Activated CD8-positive, alpha-beta memory T cell treated with anti-CD3 and anti-CD28 coated beads for 24 hours (primary cell): ENCODE measurements at places on chromosomes 4 and X.
A peak's percentile ranks its signal among the peaks of the same experiment; 100 is the strongest.

- no peak for DNase-seq
Observed at GRCh38 chrX:100654261-100654660, 10.3 kb downstream of the SRPX2 start.

DNA sequence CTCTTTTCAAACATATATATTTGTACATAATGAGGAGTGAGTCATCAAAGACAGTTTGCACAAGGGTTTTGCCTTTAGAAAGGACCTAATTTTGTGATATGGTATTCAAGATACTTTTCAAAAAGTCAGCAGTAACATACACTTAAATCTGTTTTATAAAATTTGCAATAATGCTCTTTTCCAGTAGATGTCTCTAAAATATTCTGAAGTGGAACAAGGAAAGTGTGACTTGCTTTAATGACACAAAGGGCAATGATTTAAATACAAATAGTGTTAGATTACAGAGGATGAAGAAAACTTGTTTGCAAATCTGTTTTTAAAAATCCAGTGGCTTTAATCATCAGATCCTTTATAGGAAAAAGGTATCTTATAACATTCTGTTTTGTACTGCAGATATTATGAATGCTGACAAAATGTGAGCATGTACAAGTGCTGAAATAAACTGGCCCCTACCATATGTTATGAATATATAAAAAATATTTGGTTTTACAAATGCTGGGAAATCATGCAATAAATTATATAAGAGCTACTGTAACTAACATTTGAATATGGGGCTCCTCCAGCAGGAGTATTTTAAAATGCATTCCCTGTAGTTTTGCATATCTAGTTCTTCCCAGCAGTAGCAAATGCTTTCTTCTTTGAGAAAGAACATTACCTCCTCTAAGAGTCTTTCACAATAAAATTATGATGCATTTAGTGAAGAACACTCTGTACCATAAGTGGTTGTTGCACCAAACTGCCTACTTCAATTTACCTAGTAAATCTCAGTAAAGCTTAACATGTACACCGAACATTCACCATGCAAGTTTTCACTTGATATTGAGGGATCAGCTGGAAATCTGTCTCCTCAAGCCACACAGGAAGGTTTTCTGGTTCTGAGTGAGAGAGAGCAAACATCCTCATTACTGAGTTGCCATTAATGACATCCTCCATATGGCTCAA lies 20.2 kb downstream of the MMRN1 start:
- no peak for DNase-seq

GRCh38 chrX:9134366-9134765 lies 100.4 kb upstream of the FAM9B start:
- no peak for DNase-seq

DNA sequence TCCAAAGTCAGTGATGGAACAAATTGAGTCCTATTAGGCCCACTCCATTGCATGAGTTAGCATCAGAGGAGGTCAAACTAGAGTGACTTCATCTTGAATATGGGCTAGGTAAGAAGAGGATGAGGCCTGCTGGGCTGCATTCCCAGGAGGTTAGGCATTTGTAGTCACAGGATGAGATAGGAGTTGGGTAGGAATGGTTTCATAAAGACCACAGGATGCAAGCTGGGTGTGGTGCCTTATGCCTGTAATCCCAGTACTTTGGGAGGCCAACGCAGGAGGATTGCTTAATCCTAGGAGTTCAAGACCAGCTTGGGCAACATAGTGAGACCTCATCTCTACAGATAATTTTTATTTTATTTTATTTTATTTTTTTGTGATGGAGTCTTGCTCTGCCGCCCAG lies 26.8 kb downstream of the PDGFRA start:
- no peak for DNase-seq

GRCh38 chr4:109947918-109948317 lies 35.2 kb downstream of the EGF start:
- no peak for DNase-seq

GRCh38 chr4:4593596-4594284 lies 51.9 kb upstream of the STX18 start:
- DNase-seq: no peak

DNA sequence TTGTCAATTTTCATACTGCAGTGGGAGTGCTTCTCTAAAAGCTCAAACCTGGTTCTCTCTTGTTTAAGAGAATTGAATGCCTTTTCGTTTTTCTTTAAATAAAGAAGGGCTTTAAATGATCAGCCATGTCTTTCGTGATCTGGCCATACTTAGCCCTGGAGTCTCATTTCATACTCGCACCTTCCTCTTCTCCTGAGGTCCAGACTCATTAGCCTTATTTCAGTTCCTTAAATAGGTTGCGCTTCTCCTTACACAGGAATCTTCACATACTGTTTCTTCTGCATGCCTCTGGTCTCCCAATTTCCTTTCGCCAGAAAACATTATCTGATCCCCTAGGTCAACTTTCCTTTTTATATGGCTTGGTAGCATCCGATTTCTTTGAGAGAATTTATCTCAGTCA lies 565.6 kb upstream of the TENM3 start:
- no peak for DNase-seq

DNA sequence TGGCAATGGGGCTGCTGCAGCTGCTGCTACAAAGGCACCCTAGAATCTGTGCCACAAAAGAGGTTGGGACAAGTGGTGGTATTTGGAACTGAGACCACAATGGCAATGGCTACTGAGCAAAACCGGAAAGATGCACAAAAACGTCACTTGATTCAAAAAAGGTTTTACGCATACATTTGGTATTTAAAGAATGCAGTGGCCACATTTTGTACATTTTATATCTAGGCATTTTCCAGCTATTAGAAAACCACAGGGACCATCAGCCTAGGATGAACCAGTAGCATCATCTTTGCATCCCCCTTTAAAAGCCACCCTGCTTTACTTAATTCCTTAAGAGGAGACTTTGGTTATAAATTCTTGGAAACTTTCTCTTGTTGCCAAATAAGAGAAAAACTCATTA lies 104.8 kb upstream of the CXCL13 start:
- DNase-seq: no peak

DNA sequence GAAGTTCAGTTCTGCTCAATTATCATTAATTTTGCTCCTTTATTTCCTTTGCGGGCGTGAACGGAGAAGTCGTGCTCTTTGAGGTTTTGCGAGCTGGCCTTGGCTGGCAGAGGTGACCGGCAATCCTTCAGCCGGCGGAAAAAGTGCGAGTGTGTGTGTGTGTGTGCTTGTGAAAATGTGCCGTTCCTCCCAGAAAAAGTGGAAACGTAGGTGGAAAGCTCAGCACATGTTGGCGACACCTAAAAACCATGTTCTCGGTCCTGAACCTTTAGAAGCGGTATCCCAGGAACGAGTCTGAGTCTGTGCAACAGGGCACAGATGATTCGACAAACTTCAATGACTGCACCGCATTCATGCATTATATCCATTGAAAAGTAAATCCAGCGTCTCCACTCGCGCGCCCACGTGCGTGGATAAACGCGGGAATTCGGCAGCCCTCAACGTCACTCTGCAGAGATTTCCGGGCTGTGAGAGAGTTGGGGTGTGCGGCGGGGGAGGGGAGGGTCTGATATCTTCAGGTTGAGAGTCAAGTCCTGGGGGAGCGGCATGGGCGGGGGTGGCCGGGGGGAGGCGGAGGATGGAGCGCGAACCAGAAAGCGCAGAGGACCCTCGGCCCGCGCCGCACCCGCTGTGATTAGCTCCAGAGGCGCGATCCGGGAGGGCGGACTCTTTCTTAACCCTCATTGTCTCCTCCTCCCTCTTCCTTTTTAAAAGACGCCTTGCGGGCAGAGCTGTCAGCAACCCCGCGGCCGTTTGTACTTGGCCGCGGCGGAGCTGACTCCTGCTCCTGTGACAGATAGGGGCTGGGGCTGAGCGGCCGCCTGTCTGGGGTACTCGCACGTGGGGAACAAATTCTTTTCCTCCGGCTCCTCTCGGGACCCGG lies at the start of gene SHISA3:
TSS of gene SHISA3 (plus strand) at position 737 of the 883 bp plus-strand sequence. CDS start 569 bp downstream, outside the sequence.
- DNase-seq: peak; percentile 65

DNA sequence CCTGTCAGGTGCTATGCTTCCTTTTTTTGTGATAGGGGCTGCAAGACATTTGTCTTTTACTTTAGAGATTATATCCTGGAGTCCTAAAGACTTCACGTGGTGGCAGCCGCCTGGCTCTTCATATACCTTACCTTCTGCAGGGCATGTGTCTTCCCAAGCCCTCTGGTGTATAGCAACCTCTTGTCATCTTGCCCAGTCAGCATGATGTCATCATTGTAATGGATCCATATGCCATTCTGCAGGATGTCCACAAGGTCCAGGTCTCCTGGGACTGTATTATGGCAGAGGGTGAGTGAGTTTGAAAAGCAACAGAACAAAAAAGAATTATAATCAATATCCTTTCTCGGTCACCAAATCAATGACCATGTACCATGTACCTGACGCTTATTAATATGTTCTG lies 82.2 kb upstream of the SCOC start:
- DNase-seq: no peak

GRCh38 chrX:138914767-138915166 lies 203.2 kb upstream of the FGF13 start:
- no peak for DNase-seq

DNA sequence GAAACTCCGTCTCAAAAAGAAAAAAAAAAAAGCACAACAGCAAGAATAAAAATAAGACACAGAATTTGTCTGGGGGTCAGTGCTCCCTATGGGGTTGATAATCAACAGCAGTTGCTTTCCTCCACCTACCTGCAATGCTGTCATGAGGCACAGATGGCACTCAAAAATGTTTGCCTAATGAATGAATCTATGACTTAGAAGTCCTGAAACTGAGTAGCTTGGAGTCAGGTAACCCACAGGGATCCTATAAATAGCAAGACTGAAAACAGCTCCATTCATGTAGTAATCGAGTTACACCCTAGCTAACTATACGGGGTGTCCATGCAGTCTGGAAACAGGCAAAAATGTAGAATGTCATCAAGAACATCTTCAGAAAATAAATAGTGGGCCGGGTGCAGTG lies 19.8 kb upstream of the DDX3X start:
- no peak for DNase-seq

- DNase-seq: no peak
Observed at GRCh38 chr4:26936284-26937065, 75.8 kb downstream of the STIM2 start.

DNA sequence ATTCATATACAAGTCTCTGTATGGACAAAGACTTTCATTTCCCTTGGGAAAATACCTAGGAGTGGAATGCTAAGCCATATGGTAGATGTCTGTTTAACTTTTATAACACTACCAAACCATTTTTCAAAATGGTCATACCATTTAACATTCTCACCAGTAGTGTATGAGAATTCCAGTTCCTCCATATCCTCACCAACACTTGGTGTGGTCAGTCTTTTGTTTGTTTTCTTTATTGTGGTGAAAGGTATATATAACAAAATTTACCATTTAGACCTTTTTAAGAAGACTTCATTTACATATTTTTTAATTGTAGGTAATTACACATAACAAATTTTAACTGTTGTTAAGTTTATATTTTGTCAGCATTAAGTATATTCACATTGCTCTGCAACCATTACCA lies 12.7 kb upstream of the APLN start:
- DNase-seq: no peak

GRCh38 chr4:55444827-55445226 lies 49.1 kb downstream of the TMEM165 start:
- DNase-seq: no peak

- no peak for DNase-seq
Observed at GRCh38 chrX:38654302-38654701, 93.0 kb downstream of the TSPAN7 start.

DNA sequence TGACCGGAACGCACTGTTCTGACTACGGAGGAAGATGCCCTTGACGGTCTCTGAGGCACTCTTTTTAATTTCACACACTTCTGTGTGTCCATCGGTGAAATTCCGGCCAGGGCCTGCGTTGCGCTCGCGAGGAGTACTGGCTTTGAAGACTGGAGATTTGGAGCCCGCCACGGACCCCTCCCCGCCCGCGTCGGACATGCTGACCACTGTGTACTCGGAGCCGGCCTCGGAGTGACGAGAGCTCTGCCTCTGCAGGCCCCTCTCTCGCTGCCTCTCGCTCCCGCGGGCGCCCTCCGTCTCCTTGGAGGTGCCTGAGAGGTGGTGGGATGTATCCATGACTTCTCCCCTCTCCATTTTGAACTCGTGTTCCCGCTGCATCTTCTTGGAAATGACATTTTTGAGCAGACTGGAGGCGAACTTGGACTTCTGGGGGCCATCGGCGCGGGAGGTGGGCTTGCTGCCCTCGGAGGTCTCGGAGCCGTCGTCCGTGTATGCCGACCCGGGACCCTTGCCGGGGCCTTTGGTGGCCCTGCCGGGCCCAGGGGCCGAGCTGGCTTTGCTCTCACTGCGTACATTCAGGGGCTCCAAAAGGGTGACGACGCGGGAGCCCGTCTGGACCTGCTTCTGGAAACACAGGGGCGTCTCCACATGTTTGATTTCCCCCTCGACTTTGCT lies 5.7 kb downstream of the C4orf54 start:
- no peak for DNase-seq

GRCh38 chrX:49073601-49074575 lies at the start of gene PRAF2:
PRAF2 (minus strand) TSS chrX:49074002; CDS start chrX:49073987, 15 bp downstream.
- peak; percentile 92 for DNase-seq

GRCh38 chr4:116573540-116573939 lies 511.8 kb downstream of the TRAM1L1 start:
- no peak for DNase-seq

DNA sequence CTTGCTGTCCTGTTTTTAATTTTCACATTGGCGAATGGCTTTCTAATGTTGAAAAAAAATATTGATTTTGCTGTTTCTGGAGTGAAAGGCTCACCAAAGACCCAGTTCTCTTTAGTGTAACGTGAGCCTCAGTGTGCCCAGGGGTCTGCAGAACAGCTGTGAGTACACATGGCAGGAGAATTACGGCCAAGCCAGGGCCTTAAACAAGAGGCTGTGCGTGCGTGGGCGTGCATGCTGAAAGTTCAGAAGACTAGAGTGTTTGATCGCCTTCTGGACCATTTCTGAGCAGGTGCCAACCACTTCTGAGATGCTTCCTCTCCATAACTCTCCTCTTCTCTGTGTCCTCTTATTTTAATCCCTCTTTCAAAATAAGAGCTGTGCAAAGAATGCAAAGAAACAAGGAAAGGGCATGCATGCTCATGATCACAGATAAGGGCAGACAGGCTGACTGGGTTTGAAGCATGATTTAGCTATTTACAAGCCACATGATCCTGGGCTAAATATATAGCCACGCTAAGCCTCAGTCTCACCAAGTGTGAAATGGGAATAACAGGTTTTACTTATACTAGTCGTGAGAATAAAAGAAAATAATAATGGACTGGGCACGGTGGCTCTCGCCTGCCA lies 9.9 kb downstream of the PHEX start:
- no peak for DNase-seq

DNA sequence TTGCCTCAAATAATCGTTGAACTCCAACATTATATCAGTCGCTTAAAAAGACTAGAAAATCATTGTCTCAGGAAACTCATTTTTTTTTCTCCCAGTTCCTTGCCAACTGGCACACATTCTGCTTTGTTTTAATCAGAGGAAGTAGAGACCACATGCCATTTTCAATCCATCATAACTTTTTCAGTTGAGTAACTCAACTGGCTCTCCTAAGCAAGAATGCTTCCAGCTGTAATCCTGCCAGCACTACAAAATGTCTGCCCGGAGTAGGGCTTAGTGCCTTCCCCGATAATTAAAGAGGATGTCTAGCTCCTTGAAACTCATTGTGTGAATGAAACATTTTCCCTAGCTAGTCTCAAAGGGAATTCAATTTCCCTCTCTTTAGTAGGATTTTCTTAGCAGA lies 33.0 kb downstream of the FREM3 start:
- DNase-seq: no peak
